ENCODE measurements at places on chromosomes 1 and 21.
A peak's percentile ranks its signal among the peaks of the same experiment; 100 is the strongest.

DNA sequence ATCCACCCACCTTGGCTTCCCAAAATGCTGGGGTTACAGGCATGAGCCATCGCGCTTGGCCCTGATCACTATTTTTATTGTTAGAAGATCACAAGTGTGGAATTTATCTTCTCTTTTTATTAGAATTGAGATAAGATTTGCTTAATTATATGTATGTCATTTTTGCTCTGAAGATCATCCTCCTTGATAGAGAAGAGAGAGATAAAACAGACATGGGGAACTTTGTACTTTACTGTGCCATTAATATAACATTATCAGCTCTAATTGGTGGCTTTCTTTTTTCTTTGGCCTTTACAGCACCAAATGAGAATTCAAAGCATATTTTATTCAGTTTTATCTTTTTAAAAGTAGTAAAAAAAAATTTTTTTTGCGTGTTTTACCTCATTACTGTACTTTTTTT is 46.8 kb downstream of the SCP2 start:
- no peak for DNase-seq

DNA sequence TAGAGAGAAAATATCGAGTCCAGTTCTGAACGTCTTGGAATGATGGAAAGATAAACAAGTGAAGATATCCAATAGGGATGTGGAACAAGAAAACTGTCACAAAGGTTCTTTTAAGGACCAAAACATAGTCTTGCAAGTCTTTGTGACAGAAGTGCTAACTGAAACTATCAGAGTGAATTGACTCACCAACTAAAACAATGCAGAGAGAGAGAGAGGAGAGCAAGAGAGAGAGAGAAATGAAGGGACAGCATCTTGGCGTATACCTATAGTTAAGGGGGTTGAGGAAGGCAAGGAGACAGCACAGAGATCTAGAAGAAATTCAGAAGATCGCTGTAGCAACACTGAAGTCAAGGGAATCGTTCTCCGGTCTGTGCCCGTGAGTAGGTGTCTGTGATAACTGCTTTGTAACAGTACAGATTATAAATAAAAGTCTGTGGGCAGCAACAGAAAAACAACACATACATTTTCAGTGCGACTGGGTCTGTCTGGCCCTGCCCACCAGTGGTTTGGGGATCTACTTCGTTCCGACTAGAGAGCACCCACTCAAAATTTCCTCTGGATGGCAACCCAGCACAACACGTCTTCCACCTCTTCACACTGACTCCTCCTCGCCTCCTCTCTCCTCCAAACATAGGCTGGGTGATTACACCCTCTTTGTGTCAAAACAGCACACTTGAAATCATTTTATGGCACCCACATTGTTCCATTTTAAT is 4.8 kb upstream of the COA6 start:
- peak; percentile 52 for DNase-seq

DNA sequence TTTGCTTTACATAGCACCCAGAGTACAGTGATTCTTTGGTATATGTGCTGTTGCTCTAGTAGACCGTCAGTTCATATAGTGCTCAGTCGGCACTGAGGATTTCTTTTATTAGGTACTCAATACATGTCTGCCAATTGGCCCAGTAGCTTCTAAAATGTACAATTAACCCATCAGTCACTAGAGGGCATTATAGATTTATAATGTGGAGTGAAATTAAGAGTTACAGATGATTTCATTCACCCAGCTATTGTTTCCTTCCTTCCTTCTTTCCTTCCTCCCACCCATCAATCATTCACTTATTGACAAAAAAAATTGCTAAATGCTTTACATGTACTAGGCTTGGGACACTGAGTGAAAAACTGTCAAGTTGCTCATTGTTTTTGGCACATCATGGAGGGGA is 263.6 kb upstream of the USP24 start:
- DNase-seq = no peak

GRCh38 chr1:50707824-50708223 is 252.2 kb downstream of the FAF1 start:
- DNase-seq = no peak

GRCh38 chr21:31103571-31104265 is 65.4 kb upstream of the KRTAP19-8 start:
- no peak for DNase-seq

DNA sequence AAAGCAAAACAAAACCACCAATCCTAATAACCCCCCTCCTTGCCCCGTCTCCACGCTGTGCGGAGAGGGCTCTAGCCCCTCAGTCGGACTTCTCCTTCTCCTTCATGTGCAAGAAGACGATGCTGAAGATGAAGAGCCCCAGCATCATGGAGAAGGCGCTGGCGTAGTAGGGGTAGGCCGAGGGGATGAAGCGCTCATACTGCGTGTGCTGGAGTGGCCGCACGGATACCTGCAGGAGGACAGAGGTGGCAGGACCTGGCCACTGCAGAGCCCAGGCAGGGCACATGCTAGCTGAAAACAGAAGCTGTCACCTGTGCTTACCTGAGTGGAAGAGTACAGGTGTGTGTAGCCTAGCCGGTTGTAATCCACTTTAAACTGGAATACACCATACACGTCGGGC is 8.9 kb downstream of the DDOST start:
- no peak for DNase-seq

DNA sequence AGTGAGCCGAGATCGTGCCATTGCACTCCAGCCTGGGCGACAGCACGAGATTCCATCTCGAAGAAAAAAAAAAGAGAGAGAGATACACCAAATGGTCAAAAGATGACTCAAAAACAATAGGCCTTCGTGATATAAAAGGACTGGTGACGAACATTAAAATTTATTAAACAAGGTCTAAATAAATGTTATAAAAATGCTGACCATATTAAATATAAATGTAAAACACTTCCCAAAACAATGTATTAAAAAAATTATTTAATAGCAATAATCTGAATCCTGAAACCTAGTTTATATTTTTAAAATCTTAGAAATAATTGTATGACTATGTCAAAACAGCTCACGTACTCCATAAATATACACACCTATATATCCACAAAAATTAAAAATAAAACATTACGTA is 247.6 kb downstream of the SETD4 start:
- DNase-seq = no peak

DNA sequence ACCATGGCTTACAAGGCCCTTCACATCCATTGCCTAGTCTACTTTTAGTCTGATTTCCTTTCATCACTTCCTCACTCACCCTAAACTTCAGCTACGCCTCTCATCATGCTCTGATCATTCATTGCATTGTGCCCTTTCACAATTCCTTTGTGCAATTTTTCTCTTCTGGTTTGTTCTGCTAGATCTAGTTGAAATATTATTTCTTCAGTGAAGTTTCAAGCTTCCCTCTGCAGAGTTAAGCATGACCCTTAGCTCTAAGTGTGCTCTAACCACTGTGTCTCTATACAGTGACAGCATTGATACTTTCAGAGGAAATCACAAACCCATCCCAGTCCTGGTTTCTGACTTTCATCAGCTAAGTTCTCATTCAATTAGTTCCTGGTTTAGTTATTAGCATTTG is 166.1 kb downstream of the PLA2G4A start:
- no peak for DNase-seq

DNA sequence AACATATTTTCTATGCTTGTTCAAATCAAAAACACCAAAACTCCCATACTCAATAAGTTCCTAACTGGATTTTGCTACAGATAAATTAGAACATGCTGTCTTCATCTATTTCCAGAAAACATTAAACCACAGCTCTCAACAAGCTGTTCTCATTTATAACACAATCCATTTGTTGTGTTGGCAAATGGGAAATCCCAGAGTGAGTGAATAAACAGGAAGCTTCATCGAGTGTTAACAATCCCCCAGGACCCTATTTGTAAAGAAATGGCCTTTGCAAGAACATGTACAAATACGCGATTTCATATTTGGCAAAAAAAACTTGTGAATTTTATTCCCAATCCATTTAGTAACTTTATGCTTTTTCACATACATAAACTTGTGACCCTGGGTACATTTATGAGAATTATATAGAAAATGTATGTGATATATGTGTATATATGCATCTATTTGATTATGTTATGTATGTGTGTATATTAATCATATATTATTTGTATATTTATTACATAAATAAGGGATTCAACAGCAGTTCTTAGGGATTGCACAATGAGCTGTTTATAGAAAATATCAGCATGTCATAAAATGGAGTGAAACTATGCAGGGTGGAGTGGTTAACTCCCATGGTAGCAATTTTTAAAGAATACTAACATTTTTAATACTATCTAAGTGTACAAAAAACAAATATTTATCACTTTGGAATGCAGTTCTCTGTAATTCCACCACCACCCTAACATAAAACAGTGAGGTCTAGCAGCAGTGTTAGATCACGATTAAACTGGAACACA is 160.0 kb downstream of the NEGR1 start:
- no peak for DNase-seq
